ENCODE measurements at places on chromosomes 13 and 19.

GRCh38 chr19:2048959-2049740 lies 1.9 kb downstream of the MKNK2 start:
- no peak for DNase-seq

DNA sequence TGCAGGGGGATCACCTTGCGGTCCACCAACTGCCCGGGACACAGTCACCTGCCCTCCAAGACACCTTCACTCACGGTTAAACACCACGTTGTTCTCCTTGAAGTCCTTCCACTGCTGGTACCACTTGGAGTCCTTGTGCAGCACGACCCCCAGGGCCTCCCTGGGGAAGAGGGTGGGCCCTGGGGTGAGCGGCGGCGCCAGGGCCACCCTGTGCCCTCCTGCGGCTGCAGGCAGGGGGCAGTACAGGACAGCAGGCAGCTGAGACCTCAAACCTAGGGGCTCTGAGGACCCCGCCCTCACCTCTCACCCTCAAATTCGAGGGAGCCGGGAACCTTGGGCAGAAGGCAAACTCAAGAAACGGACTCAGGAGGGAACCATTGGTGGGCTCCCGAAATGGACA lies 7.5 kb upstream of the CTXN1 start:
- DNase-seq = no peak

GRCh38 chr13:43273362-43273761 lies 250.0 kb downstream of the DNAJC15 start:
- DNase-seq = peak; percentile 69

DNA sequence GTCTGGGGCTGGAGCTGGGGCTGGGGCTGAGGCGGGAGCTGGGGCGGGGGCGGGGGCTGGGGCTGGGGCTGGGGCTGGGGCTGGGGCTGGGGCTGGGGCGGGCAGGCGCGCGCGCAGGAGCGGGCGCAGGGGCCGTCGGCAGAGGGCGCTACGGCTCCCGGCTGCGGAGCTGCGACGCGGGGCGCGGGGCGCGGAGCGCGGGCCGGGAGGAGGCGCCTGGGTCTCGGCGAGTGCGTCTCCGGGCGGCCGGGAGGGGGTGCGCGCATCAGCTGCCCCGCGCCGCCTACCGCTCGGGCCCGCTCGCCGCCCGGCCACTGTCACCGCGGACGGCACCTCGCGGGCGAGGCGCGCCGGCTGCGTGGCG lies 422 bp upstream of the MTUS2 start:
- peak; percentile 18 for DNase-seq

DNA sequence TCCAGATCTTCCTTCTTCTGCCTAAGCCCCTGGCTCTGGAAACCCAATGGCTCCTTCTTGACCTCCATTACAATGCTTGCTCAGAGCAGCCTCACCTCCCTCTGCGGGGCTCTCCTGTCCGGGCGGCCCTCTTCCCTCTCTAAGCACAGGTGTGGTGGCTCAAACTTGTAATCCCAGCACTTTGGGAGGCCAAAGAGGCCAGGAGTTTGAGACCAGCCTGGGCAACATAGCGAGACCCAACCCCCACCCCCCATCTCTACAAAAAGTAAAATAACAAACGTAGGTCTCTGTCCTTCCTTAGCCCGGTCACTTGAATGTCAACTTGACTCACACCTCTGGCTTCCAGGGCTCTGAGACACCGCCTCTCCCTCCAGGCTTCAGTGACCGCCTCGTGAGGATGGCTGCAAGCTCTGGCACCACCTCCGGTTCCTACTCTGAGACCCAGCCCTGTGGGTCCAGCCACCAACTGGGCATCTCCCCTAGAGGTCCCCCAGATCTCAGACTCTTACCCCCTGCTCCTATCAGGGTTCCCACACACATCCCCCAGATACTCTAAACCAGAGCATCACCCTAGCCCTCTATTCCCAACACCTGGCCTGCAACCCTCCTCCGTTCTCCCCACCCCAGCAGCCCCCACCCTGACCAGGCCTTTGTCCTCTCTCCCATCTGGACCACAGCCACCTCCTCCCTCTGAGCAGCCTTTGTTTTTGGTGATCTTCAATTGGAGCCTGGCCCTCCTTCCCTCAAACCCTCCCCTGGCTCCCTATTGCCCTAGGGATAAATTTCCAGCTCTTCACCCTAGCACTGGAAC lies 4.7 kb upstream of the TLE2 start:
- no peak for DNase-seq

DNA sequence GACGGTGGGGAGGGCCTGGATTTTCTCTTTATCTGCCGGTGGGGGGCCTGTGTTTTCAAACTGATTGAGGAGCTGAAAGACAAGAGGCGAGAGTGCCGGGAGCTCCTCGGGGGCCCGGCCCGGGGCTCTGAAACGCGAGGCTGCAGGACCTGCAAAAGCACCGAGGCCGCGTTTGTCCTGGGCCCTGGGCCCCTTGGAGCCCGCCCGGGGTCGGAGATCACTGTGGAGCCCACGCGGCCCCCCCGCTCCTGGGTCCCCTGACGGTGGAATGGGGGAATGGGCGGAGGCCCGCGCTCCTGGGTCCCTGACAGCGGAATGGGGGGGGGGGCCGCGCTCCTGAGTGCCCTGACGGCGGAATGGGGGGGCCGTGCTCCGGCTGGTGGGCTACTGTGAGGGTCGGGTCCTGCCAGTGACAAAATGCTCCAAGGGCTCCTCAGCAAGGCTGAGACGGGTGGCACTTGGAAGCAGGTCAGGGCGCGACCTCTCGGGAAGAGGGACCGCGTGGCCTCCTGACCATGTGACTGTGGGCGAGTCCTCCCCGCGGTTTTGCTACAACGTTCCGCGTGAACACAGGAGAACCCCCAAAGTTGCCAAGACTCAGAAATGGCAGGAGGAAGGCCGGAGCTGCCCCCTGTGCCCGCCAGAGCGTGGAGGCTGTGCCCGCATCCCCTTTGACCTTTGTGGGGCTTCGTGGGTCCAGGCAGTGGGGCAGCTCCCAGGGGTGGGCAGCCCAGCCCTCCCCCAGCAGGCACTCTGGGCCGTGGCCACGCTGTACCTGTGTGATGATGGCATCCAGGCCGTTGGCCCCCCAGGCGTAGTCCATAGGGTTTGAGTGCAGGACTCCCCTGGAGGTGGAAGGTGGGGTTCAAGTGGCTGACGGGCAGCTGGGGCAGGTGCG lies 9.5 kb downstream of the FGF22 start:
- no peak for DNase-seq

DNA sequence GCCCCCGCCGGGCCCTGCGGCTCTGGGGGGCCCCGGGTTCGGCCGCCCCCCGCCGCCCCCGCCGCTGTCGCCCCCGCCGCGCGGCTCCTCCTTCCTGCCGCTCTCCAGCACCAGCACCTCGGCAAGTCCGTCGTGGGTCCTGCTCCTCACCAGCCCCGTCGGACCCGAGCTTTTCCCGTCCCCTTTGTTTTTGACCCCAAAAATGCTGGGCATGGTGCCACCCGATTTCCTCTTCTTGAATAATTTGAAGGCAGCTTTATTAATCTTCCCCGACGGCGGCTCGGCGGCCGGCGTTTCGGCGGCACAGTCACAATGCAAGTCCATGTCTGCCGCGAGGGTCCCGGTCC lies 945 bp downstream of the AMER2 start:
- no peak for DNase-seq

DNA sequence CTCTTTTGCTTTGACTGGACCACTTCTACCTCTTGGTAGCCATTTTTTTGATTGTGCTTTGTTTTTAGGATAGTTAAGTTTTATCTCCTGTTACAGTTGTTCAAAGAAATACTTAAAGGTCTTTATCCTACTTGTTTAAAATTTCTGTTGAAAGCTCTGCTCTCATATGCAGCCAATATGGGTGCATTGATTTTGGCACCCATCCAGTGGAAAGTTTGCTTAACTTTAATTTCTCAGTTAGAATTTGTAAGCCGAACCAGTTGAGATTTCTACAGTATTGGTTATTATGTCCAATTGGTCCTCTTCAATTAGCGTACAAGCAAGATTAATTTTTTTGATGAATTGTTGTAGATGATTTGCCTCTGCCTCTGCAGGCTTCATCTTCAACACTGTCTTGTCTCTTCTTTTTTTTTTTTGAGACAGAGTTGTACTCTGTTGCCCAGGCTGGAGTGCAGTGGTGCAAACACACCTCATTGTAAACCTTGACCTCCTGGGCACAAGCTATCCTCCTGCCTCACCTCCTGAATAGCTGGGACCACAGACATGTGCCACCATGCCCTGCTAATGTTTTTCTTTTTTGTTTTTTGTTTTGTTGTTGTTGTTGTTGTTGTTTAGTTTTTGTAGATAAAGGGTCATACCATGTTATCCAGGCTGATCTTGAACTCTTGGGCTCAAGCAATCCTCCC lies 65.3 kb downstream of the MAB21L1 start:
- no peak for DNase-seq

- no peak for DNase-seq
Measured at GRCh38 chr19:21921691-21922180, 85.8 kb upstream of the ZNF43 start.

GRCh38 chr19:21221693-21222092 lies 79.9 kb downstream of the ZNF431 start:
- DNase-seq = no peak

GRCh38 chr13:88622362-88622973 lies 951.3 kb downstream of the SLITRK5 start:
- DNase-seq = no peak

GRCh38 chr13:76944456-76944855 lies 3.9 kb upstream of the ACOD1 start:
- DNase-seq = peak; percentile 50

- no peak for DNase-seq
Measured at GRCh38 chr13:81104035-81104715, 763.2 kb upstream of the SPRY2 start.

GRCh38 chr19:15199661-15200552 lies 888 bp downstream of the NOTCH3 start:
- DNase-seq = peak; percentile 25

DNA sequence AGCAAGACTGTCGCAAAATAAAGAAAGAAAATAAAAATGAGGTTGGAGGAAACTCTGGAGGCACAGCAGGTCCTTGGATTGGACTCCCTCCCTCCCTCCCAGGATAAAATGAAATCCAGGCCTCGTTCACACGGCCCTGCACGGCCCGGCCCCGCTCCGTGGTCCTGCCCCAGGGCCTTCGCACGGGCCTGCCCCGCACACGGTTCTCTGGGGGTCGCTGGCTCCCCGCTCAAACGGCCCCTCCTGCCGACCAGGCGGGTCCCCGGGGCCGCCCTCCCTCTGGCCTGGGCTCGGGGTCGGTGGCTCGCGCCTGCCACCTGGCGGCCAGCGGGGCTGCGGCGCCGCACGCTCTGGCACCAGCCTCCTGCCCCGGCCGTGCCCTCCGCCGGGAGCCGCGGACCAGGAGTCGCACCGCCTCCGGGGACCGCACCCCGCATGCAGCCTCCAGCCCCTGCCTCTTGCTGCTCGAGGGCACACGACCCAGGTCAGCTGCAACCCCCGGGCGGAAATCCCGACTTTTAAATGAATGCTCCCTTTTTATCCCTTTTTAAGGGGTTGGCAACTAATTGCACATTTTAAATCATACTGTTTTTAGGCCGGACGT lies 1.5 kb upstream of the WDR18 start:
- peak; percentile 41 for DNase-seq

DNA sequence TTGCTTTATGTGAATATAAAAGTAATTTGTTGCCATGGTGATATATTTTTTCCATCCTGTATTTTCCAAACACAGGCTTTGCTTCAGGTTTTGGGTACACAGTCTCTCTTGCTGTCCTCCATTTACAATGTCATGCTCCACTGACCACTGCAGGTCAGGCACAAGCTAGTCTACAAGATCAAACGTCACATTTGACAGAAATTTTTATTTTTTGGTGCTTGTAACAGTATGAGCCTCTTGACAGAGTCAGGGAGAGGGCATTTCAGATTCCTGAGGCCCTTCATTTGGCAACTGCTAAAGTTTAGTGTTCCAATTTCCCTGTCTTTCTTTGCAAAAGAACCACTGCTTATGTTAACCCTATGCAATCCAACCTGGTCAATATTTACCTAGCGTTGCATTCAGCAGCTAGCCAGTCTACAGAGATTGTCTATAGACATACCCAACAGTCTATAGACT lies 175.0 kb downstream of the RFC3 start:
- no peak for DNase-seq

GRCh38 chr19:43132696-43133095 lies 50.2 kb upstream of the PSG2 start:
- no peak for DNase-seq

DNA sequence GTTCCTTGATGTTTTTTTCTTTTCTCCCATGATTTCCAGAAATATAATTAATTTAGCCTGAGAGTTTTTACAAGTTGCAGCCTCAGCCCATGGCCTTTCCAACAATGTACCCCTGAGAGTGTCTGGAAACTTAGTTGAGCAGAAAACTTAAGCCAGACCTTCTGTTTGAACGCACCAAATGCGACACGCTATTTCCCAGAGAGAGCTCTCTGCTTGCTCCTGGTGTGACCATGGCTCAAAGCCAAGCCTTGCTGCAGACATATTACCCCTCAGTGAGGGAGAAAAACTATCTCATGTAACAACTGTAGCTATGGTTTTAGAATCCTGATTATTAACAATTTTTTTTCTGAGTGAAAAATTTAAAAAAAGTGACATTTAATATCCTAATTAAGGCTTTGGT lies 1204.5 kb upstream of the SLC10A2 start:
- no peak for DNase-seq

DNA sequence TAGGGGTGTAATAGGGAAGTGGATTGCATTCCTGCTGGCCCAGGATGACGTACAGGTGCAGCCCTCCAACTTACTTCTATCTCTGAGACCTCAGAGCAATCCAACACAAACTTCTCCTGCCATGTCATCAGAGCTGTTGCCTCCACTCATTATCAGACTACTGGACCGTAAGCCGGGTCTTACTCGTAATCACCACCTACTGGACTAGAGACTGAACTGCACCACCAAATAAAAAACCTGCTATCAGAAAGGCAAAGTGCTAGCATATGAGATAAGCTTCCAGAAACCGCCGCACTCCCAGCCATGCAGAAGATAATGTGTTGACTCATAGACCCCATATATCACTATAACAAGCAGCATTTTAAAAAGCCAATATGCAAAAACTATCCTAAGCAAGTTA lies 102.0 kb downstream of the SLITRK1 start:
- DNase-seq = peak; percentile 15

GRCh38 chr13:31242916-31243315 lies 43.1 kb downstream of the B3GLCT start:
- no peak for DNase-seq

DNA sequence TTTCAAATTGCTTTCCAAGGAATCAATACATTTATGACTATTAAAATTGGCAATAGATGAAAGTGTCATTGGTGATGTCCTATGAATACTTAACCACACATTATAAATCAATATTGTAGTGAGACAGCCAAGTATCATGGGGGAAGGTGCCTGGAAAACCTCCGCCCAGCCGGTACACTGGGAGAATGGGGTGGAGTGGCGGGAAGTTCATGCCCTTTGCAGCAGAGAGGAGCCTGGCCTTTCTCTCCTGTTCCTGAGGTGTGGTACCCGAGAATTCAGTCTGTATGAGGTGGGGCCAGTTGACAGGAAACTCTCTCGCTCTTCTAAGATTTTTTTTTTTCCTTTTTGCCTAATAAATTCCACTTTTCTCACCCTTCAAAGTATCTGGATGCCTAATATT lies 25.4 kb upstream of the ABCC4 start:
- no peak for DNase-seq

DNA sequence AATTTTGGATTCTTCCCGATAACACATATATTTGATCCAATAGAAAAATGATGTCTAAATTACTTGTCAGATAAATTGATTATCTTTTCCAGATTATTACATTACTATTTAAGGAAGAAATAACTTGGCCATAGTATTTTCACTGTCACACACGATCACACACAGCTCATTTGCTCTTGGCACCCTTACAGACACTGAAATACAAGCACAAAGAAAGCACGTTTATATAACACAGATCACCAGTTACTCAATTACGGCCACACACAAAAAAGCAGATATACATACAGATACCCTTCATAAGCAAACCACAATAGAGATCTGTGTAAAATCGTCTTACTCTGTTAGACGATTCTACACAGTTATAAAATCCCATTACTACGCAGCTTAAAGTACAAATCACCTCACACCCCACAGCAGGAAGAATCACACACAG lies 716 bp upstream of the ZNF420 start:
- no peak for DNase-seq
